Stimulated activated naive CD4-positive, alpha-beta T cell treated with Interleukin-2 at 50 U/mL for 16 hours (primary cell): ENCODE measurements at places on chromosomes 11 and 22.

DNA sequence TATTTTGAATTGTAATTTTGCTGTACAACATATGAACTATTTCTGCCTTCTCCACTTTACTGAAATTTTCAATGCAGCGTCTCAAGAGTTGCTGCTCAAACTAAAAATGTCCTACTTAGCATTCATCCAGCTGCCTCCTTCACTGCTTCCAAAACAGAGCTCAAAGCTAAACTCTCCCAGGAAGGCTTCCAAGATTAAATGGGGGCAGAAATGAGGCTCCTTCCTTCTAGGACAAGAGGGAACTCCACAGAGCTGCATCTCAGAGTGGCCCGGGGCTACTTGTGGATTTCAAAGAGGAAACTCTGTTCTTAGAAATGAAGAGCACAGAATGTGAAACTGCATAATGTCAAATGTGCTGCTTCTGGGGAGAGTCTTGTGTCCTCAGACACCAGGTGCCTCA lies 295.9 kb upstream of the NCAM1 start:
- DNase-seq, result no peak

DNA sequence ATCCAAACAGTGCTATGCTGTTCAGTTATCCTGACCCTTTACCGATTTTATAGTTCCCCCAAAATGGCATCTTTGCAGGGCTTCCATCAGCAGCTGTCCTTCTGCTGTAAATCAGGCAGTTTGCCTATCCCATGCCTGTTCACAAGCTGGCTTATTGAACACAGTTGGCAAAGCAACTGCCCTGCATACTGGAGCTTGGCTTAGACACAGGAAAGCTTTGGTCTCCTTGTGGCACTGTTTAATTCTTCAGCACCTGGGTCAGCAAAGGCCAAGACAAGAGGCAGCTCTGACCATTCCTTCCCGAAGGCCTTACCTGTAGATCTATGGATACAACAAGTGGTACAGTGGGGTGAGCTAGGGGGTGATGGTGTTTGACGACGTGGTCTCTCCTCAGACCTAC lies 32.2 kb downstream of the TSPAN18 start:
- no peak for DNase-seq

- peak; percentile 55 for DNase-seq
These were observed 69.4 kb upstream of the FGF3 start for GRCh38 chr11:69888483-69889181.

- DNase-seq, result no peak
These were observed 1060.5 kb downstream of the DLG2 start for GRCh38 chr11:84566671-84567070.

DNA sequence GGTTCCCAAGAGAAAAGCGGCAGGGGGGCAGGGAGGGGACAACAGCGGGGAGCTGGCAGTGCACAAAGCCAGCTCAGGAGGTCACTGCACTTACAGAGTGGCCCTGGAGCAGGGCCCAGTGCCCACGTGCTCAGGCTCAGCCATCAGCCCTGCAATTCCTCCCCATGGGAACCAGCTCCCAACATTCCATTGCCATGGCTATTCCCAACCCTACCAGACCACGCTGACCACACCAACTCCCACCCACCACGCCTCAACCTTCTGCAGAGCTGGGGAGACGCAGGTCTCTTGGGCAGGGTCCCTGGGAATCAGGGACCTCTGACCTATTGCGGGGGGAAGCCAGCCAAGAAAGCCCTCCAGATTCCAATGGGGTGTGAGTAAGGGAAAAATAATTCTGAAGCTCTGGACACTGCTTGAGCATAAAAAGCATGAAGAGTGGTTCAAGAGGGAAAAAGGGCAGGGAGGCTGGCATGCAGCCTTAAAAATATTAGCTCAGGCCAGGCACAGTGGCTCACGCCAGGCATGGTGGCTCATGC lies 38.3 kb upstream of the TFIP11 start:
- no peak for DNase-seq

DNA sequence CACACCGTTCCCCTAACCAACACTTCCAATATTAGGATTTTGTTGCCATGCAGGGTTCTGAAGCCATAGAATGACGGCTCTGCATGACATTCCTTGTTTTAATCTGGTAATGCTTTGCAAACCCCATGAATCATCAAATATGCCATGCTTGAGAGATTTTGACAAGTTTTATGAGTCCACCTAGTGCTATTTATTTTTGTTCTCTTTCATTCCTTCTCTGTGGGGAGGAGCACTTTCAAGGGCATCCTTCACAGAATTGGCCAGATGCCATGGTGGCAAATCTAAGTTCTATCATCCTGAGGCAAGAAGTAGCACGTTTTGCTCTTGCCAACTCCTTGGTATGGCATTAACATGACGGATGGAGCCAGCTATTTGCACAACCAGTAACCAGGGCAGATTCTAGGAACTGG lies 268.4 kb downstream of the FAM76B start:
- DNase-seq, result no peak

GRCh38 chr11:126246636-126247035 lies 22.1 kb downstream of the SRPRA start:
- no peak for DNase-seq

DNA sequence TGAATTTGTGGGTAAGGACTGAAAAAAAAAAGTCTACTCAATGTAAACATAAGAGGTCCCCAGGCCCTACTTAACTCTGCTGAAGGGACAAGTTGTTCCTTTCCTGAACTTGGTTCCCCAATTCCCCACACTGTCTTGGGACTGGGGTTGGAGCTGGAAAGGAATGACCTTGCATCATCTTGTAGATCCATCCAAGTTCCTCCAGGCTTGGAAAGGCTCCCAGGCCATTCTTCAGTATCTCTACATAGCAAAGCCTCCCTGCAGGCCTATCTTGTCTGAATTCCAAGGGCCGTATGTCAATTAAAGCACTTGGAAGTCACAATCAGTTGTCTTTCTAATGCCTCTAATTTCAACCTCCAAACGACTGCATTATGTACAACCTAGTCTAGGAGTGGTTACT lies 361.2 kb downstream of the TMEM135 start:
- DNase-seq, result no peak

DNA sequence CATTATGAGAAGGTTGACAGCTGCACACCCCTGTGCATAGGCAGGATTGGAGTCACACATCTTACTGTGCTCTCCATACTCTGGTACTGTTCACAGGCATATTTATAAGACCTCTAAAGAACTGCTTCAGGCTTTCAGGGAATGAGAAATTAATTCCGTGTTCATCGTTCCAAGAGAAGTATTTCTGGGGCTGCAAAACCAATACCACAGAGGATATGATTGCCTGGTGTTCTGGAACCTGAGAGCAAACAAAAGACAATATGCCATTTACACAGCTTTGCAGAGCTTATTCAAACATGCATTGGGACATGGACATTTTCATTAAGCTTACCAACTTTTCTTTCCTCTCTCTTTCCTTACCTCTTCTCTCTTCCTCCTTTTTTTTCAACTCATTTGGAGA lies 388.7 kb downstream of the NTM start:
- no peak for DNase-seq

- no peak for DNase-seq
These were observed 8.0 kb downstream of the MRTFA start for GRCh38 chr22:40628354-40629042.

DNA sequence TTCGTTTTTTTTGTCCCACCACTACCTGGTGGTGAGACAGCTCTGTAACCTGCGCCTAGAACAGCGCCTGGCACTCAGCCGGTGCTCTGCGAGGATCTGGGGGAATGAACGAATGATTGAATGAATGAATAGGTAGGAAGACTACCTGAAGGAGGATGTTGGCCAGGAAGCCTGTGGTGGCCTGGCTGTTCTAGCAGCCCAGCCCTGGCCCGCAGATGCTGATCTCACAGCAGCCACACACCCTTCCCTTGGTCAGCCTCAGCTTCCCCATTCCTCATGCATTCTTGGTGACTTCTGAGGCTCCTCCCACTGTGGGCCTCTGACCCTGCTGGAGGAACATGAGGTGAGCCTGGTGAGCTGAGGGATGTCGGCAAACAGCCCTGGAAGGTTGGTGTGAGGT lies 3.7 kb downstream of the TRPM5 start:
- no peak for DNase-seq

GRCh38 chr11:46555267-46556054 lies 38.4 kb downstream of the AMBRA1 start:
- DNase-seq, result no peak
